ENCODE measurements at places on chromosomes 7 and 10. TPM values are rescaled to one million over a fixed set of nuclear protein-coding genes. Genes with fewer than 3 reads are reported as not detected.

FEZF1 gene
- total RNA-seq = not detected

NKX1-2 gene
- total RNA-seq = not detected

SYNPO2L gene
- total RNA-seq = not detected

AKR1C3 gene
- total RNA-seq = 0.70 TPM

AUTS2 gene
- 4.7 TPM for total RNA-seq

ABCC2 gene
- total RNA-seq = 0.82 TPM

ZNF804B gene
- total RNA-seq = not detected

ITGA8 gene
- total RNA-seq = not detected

MYH16 gene
- total RNA-seq = not detected

ASB4 gene
- total RNA-seq = not detected

RBAK gene
- total RNA-seq = 9.1 TPM

ABCB8 gene
- 48.4 TPM for total RNA-seq

ACTR3C gene
- total RNA-seq = 8.8 TPM

HABP2 gene
- not detected for total RNA-seq

HKDC1 gene
- total RNA-seq = 1.1 TPM

CPN1 gene
- total RNA-seq = not detected

RNF133 gene
- total RNA-seq = not detected

KIF11 gene
- 56.3 TPM for total RNA-seq

ACSM6 gene
- not detected for total RNA-seq

HHEX gene
- total RNA-seq = 0.31 TPM

DGKB gene
- total RNA-seq = not detected

TMEM196 gene
- total RNA-seq = not detected

SUGCT gene
- 1.5 TPM for total RNA-seq

NRBF2 gene
- total RNA-seq = 21.3 TPM

PRXL2A gene
- total RNA-seq = 10.1 TPM

TMEM213 gene
- total RNA-seq = 0.19 TPM

SCART1 gene
- total RNA-seq = 6.2 TPM

AOAH gene
- 2.4 TPM for total RNA-seq

EXOC6 gene
- total RNA-seq = 10.7 TPM

PITX3 gene
- 1.1 TPM for total RNA-seq

LBX1 gene
- not detected for total RNA-seq

C7orf57 gene
- 0.90 TPM for total RNA-seq

LRIT1 gene
- not detected for total RNA-seq

CUZD1 gene
- total RNA-seq = 1.0 TPM

ADCY1 gene
- total RNA-seq = 0.57 TPM

SEMA3E gene
- total RNA-seq = not detected

AASS gene
- total RNA-seq = 2.0 TPM

INSYN2A gene
- not detected for total RNA-seq

DEPP1 gene
- 0.40 TPM for total RNA-seq

ZC3HAV1L gene
- total RNA-seq = 14.7 TPM

DRGX gene
- total RNA-seq = not detected

RELN gene
- total RNA-seq = not detected

IRF5 gene
- total RNA-seq = 21.7 TPM

PNLIP gene
- not detected for total RNA-seq

ZNF853 gene
- 0.99 TPM for total RNA-seq

KEL gene
- 0.55 TPM for total RNA-seq

TEX47 gene
- not detected for total RNA-seq

ASAH2 gene
- 3.0 TPM for total RNA-seq

HOXA2 gene
- not detected for total RNA-seq

UPK3B gene
- 0.65 TPM for total RNA-seq

SAMD8 gene
- total RNA-seq = 20.5 TPM

TMEM176A gene
- total RNA-seq = not detected

UTF1 gene
- total RNA-seq = not detected

COBL gene
- total RNA-seq = not detected

CPA2 gene
- 0.14 TPM for total RNA-seq

CELF2 gene
- total RNA-seq = 109 TPM

KCP gene
- 0.05 TPM for total RNA-seq

GNAI1 gene
- 0.50 TPM for total RNA-seq

SLC26A3 gene
- total RNA-seq = not detected

Measured in activated CD4-positive, alpha-beta memory T cell treated with anti-CD3 and anti-CD28 coated beads for 36 hours (primary cell).